ENCODE measurements at places on chromosomes 4 and X.

- no peak for DNase-seq
Measured at GRCh38 chr4:166377578-166377977, 504.5 kb downstream of the TLL1 start.

DNA sequence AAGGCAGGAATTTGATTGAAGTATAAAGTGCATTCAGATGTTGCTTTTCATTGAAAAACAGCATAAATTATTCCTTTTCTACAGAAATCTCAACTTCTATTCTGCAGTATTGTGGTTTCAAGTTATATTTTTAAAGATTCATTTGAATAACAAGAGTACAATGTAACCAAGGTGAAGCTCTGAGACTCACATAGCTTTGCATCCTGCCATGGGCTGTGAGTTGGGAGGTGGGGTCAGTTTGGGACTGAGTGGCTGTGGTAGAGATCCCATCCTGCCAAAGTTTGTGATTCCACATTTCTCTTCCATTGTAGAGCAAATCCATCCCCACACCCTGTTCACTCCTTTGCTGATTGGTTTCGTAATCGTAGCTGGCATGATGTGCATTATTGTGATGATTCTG, 69.2 kb downstream of the KIT start:
- no peak for DNase-seq

DNA sequence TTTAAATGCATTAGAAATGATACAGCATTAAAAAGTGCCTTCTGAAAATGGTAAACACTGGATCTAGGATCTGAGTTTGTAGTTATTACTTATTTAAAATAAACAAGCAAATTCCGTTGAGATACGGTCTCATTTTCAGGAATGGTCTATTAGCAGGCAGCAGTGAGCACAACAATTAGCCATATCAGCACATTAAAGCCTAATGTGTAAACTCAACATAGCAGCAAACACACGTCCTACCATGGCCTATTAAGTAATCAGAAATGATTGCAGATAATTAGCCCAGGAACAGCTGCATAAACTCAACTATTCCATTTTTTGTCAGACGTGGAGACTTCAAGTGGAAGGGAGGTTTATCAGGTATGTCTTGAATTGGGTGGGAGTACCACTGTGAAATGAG, 61.8 kb downstream of the NEIL3 start:
- no peak for DNase-seq

GRCh38 chr4:177117256-177117655, 192.4 kb upstream of the NEIL3 start:
- no peak for DNase-seq

DNA sequence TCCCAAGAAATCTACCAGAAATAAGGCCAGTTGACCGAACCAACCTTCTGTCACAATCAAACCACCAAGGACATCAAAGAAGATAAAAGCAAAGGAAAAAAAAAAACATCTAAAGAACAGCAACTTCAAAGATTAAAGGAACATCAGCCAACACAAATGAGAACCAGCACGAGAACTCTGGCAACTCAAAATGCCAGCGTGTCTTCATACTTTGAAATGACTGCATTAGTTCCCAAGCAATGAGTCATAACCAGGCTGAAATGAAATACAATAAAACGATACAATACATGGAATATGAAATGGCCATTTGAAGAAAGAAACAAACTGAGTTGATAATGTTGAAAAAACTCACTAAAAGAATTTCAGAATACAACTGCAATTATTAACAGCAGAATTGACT, 611.6 kb upstream of the GRIA3 start:
- DNase-seq = no peak

DNA sequence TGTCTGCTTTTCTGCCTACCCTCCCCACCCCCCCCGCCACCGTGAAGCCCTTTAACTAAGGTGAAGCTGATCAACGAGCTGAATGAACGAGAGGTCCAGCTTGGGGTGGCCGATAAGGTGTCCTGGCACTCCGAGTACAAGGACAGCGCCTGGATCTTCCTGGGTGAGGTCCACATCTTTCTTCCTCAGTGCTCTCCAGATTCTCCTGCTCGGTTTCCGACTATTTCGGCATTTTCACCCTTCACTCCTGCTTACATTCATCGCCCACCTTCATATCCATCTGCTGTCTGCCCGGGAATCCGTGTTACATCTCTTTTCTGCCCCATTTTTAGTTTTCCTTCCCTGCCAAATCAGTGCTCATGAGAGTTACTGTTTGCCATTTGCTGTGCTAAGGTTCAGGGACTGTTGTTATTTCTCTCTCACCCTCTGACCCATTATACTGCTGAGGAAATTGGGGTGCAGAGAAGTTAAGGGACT, 459 bp downstream of the RBMX2 start:
- no peak for DNase-seq

DNA sequence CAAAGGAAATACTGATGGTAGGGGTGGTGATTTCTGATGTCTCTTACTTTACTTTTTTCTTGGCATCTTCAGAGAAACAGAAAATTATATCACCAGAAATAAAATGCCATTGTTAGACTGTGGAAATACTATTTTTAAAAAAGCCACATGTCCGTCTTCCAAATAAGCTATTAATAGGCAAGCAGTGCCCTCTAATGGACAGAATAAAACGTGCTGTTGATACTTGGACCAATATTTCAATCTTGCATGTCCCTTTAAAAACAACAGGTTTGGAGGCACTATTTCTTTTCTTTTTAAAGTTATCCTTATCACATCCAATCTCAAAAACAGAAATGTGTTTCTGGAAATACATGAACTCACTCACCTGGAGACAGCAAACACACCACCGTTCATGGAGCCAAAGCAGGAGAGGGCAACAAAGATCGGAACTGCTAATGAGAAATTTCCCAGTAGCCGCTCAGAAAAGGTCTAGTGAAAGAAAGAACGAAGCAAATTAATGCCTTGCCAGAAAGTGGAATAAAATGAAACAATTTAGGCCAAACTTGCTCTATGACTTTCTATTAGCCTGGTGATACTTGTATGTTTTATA, 59.2 kb downstream of the SLC7A11 start:
- DNase-seq = no peak

DNA sequence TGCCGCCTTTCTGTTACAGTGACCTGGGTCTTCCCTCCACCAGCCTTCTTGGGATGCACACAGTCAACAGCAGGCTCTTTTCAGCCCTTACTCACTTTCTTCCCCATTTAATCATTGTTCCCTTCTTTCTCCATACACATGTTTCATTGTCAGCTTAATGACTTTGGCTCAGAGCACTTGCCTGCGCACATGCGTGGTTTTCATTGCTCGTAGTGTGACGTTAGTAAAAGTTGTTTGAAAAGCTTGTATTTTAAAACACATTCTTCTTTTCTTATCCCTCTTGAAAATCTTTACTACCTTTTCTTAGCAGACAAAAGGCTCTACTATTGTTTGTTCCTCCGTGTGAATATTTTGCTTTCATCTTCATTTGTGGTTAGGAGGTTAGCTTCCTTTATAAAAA, 19.7 kb upstream of the SCOC start:
- no peak for DNase-seq

- no peak for DNase-seq
Measured at GRCh38 chr4:124640022-124640730, 72.4 kb downstream of the ANKRD50 start.

- DNase-seq = no peak
Measured at GRCh38 chr4:89249313-89249712, 58.3 kb downstream of the GPRIN3 start.

DNA sequence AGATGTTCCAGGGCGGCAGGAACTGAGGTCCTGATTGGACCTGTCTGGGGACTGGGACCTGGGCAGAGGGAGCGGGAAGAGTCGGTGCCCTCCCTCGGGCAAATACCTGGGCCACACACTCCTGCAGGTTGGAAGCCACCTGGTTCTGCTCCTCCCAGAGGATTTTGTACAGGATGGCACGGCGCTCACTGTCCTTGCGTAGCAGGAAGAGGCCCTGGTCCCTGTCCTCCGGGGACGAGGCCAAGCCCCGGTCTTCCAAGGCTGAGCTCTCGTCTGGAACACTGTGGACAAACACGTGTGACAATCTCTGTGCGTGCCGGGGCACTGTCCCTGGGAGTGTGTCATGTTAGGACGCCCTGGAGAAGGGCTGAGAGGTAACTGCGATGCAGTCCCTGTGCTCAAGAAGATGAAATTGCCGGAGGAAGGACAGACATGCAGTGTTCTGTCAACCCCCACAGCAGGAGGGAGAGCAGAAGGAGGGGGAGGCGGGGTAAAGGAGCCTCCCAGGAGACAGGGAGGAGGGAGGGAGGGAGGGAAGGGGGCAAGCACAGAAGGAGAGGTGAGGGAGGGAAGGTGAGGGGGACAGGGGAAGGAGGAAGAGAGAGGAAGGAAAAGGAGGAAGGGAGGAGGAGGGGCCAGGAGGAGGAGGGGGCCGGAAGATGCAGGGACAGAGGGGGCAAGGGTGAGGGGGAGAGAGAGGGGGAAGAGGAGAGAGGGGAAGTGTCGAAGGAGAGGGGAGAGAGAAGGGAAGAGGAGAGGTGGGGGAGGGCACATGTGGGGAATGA, 29.0 kb downstream of the PDHA1 start:
- no peak for DNase-seq

DNA sequence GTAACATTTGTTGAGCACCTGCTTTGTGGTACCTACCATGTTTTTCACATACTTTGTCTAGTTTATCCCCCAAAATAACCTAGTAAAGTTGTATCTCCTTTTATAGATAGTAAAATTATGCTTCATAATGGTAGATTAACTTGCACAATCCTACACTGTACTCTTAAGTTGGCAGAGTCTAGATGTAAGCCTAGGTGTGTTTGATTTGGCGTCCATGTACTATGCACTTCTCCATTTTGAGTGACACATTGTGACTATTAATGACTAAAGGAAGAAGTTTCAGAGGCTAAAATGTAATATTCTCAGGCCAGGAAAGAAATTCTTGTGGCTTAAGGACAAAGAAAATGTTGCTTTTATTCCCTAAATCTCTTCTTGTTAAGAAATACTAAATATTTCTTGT, 15.4 kb downstream of the PLK4 start:
- no peak for DNase-seq

- DNase-seq = no peak
Measured at GRCh38 chr4:134117392-134118183, 84.0 kb downstream of the PABPC4L start.

GRCh38 chr4:95594013-95594412, 45.2 kb upstream of the UNC5C start:
- DNase-seq = no peak

GRCh38 chrX:105829011-105829410, 6.7 kb downstream of the NRK start:
- no peak for DNase-seq

DNA sequence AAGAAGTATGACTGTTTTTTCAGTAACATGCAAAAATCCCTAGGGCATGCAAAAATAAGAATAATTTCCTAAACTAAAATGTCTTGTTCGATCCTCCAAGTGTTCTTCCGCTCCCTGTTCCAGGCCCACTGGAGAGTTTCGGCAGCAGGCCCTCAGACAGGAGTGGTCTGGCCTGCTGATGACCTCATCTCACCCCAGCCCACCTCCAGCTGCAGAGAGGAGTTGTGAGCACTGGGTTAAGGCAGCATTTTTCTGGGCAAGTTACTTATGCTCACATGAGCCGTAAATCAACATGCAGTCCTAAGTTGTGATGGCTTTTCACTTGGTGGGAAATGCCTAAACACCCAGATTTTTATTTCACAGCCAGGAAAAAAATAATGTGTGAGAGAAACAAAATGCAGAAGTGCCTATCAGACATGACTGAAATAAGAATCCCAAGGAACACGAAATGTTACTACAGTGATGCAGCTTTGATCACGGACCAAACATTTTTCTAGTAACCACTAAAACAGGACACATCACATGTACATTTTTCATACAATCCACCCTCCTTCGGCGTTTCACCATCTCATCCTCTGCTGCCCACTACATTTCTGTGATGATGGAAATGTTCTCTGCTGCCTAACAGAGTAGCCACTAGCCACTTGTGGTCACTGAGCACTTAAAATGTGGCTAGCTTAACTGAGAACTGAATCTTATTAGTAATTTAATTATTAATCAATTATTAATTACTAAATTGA, 153.3 kb upstream of the TBL1X start:
- DNase-seq = no peak

- peak; percentile 55 for DNase-seq
Measured at GRCh38 chr4:72319601-72320021, 249.4 kb downstream of the ADAMTS3 start.

DNA sequence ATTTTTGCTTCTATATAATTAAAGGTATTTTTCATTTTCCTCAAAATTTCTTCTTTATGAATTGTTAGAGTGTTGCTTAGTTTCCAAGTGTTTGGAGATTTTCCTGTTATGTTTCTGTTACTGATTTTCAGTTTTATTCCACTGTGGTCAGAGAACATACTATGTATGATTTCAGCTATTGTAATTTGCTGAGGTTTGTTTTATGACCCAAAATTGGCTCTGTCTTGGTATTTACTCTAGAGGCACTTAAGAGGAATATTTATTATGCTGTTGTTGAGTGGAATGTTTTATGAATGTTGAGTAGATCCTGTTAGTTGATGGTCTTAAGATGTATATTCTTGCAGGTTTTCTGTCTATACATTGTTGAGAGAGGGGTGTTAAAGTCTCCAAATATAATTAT, 263.5 kb downstream of the PABPC4L start:
- no peak for DNase-seq

- DNase-seq = no peak
Measured at GRCh38 chr4:149095001-149095400, 652.8 kb upstream of the NR3C2 start.

- no peak for DNase-seq
Measured at GRCh38 chr4:67019686-67020437, 525.4 kb downstream of the CENPC start.

GRCh38 chr4:107863850-107864371, 39.2 kb downstream of the SGMS2 start:
- DNase-seq = no peak

DNA sequence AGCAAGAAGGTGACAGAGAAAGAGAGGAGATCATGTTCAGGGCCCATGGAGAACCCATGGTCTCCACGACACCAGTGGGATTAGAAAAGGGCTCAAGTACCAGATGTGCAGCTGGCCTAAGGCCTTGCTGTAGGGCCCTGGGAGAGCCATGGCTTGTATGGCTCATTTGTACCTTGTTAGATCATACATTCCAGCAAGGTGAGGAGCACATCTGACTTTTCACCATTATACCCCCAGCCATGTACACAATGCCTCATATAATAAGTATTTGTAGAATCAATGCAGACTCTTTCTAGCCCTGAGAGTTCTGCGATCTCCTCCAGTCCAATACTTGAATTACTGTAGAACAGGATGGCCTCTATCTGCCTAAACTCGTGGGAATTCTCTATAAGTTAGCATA, 94.2 kb upstream of the MAP3K15 start:
- no peak for DNase-seq

- DNase-seq = no peak
Measured at GRCh38 chr4:10017037-10017893, 4.0 kb downstream of the SLC2A9 start.

DNA sequence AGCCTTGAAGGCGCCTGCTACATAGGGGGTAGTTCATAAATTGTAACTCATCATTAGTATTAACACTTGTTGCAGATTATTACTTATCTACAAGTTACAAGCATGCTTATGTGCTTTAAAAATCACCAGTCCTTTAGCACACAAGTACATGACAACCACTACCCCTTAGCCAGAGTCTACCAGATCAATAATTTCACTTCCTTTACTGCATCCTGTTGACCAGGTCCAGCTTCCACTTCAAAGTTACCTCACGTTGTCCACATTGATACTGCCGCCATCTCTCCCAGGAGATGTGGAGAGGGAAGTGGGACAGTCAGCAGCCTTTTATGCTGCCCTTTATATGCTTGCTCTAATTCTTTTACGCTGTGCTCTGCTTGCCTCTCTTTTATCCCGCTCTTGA, 231.3 kb upstream of the CXXC4 start:
- DNase-seq = no peak

Measured in KG1 (cell line).